ENCODE measurements at places on chromosomes 3 and 15. TPM values are rescaled to one million over a fixed set of nuclear protein-coding genes. Genes with fewer than 3 reads are reported as not detected.
A peak's percentile ranks its signal among the peaks of the same experiment; 100 is the strongest.

- H3K27me3 ChIP-seq = no peaks in the 10 kb centered on the region
- H3K27ac ChIP-seq = no peak overlapping the region
- no peaks in the 10 kb centered on the region for H3K4me1 ChIP-seq
- peak; percentile 77 for DNase-seq
- H3K4me3 ChIP-seq = no peak overlapping the region
Measured at GRCh38 chr3:127157171-127157828, 35.6 kb upstream of the PRR23E start.

DNA sequence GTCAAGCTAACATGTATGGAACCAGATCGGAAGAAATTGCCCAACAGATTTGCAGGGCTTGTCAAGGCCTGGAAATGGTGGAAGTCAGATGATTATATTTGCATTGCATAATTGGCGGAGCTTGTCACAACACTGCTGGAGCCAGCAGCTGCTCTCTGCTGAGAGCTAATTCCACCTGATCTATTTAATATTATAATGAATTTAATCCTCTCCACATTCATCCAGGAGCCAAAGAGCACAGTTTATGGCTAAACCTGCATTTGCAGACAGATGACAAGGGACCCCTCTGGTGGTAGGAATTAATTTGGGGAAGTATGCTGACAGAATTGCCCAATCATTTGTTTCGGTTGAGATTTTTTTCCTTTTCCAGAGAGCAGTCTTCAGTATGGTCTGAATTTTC, 730.2 kb downstream of the TUSC7 start:
- H3K27ac ChIP-seq = no peak overlapping the region
- H3K4me3 ChIP-seq = no peak overlapping the region
- no peaks in the 10 kb centered on the region for H3K4me1 ChIP-seq
- DNase-seq = peak; percentile 40
- H3K36me3 ChIP-seq = no peaks in the 10 kb centered on the region

- H3K36me3 ChIP-seq = no peaks in the 10 kb centered on the region
- no peak overlapping the region for H3K27ac ChIP-seq
- no peaks in the 10 kb centered on the region for H3K27me3 ChIP-seq
- DNase-seq = no peak
- no peaks in the 10 kb centered on the region for H3K4me1 ChIP-seq
Measured at GRCh38 chr3:70766301-70766700, 453.9 kb upstream of the MDFIC2 start.

DNA sequence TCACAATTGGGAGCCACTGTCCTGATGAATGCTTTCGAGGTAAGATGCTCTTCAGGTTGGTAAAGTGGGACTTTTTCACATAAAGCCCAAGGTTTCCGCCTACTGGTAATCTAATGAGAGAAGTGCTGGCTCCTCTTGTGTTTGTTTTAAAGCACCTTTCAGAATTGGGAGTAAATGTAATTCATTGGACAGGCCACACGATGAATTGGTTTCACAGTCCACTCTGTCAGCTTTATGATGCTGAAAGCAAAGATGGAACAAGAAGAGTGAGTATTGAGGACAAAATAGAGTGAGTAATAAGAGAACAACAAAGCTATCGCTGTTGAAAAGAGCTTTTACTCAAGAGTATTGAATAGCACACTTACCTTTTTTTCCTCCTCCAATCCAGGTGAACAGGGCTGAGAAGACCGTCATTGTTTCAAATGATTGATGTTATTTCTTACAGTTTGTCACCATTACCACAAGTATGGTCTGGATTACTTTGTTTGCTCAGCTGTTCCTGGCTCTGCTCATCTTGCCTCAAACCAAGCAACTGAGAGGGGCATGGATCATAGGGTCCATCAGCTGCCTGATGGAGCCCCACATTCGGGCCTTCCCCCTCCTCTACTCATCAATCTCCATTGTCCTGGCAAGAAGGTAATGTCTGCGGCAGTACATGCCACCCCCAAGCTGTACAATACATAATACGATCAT, 136.1 kb upstream of the CNTN4 start:
- DNase-seq = peak; percentile 54
- H3K4me3 ChIP-seq = no peak overlapping the region
- no peaks in the 10 kb centered on the region for H3K4me1 ChIP-seq
- H3K27me3 ChIP-seq = no peaks in the 10 kb centered on the region

DNA sequence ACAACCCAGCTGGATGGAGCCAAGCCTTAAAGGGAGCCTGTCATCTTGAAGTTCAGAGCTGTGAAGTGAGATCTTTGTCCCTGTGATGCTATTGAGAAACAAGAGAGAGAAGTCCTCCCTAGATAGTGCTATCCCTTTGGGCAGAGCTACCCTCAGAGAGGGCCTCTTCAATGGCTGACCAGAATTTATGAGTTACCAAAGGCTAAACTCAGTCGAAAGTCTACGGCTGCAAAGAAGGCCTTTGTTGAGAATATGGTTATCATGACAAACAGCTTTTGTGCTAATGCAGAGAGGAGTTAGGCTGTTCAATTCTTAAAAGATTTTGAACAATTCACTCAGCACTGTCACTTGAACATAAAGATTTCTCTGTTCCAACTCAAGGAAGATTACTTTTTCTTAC, 65.9 kb upstream of the C3orf80 start:
- no peak overlapping the region for H3K27ac ChIP-seq
- H3K4me3 ChIP-seq = no peak overlapping the region
- H3K27me3 ChIP-seq = no peaks in the 10 kb centered on the region
- H3K36me3 ChIP-seq = no peaks in the 10 kb centered on the region

DNA sequence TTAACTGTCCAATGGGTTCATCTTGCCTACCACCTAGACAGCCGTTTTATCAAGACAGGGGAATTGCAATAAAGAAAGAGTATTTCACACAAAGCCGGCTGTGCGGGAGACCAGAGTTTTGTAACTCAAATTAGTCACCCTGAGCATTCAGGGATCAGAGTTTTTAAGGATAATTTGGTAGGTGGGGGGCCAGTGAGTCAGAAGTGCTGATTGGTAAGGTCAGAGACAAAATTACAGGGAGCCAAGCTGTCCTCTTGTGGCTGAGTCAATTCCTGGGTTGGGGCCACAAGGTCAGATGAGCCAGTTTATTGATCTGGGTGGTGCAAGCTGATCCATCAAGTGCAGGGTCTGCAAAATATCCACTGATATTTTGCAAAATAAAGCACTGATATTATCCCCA, 29.9 kb upstream of the GPD1L start:
- DNase-seq = no peak
- H3K36me3 ChIP-seq = no peaks in the 10 kb centered on the region
- H3K4me3 ChIP-seq = peak overlapping the region; percentile 79

- DNase-seq = no peak
- H3K4me1 ChIP-seq = no peaks in the 10 kb centered on the region
- H3K4me3 ChIP-seq = no peak overlapping the region
- no peaks in the 10 kb centered on the region for H3K36me3 ChIP-seq
Measured at GRCh38 chr3:175001091-175001490, 142.0 kb downstream of the NAALADL2 start.

GRCh38 chr3:168034152-168034928, 61.4 kb downstream of the GOLIM4 start:
- H3K27me3 ChIP-seq = no peaks in the 10 kb centered on the region
- H3K4me3 ChIP-seq = no peak overlapping the region
- peaks cover 15% of the 10 kb centered on the region for H3K36me3 ChIP-seq
- DNase-seq = no peak
- H3K4me1 ChIP-seq = no peaks in the 10 kb centered on the region
- no peak overlapping the region for H3K27ac ChIP-seq

- DNase-seq = no peak
- no peaks in the 10 kb centered on the region for H3K27me3 ChIP-seq
- no peak overlapping the region for H3K27ac ChIP-seq
- H3K4me3 ChIP-seq = no peak overlapping the region
- H3K36me3 ChIP-seq = no peaks in the 10 kb centered on the region
Measured at GRCh38 chr3:12221663-12222062, 63.0 kb upstream of the TIMP4 start.

- no peak overlapping the region for H3K4me3 ChIP-seq
- no peak for DNase-seq
- H3K4me1 ChIP-seq = no peaks in the 10 kb centered on the region
- H3K27me3 ChIP-seq = no peaks in the 10 kb centered on the region
- H3K27ac ChIP-seq = no peak overlapping the region
- no peaks in the 10 kb centered on the region for H3K36me3 ChIP-seq
Measured at GRCh38 chr3:16670191-16670590, 65.0 kb upstream of the DAZL start.

DNA sequence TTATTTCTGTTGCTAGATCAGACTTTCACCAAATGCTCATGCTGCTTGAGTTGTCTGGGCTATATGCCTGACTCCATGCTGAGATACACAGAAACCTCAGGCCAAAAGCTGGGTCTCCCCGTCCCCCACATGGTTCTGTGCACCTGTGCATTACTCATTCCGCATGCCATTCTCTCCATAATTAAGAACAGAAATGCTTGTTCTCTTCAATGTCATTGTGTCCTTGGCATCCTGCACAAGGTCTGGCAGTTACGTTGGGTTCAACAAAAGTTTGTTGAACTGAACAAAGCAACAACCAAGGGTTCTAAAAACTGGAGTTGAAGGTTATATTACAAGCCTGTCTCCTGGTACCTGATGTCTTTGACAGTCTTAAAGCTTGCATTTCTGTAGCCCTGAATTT, 177.5 kb downstream of the FNDC3B start:
- no peak for DNase-seq
- H3K4me3 ChIP-seq = no peak overlapping the region
- peaks cover 7% of the 10 kb centered on the region for H3K4me1 ChIP-seq
- no peak overlapping the region for H3K27ac ChIP-seq
- H3K36me3 ChIP-seq = no peaks in the 10 kb centered on the region
- no peaks in the 10 kb centered on the region for H3K27me3 ChIP-seq

DNA sequence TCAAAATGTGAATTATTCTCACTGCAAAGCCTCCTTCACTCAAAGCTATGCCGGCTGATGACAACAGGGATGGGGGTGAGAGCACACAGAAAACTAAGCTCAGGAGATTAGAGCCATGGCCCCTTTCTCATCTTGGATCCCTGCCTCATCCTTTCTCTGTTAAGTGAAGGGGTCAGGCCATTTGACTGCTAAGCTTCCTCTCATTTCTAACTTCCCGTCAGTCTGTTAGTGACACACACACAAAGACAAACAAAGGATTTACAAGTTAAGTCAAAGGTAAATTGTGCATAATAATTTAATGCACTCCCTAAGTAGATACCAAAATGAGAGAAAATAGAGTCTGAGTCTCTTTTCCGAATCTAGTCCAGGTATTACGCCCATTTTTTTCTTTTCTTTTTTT, 1.2 kb downstream of the SS18L2 start:
- no peak overlapping the region for H3K4me3 ChIP-seq
- no peak overlapping the region for H3K27ac ChIP-seq
- H3K4me1 ChIP-seq = peaks cover 2% of the 10 kb centered on the region
- no peak for DNase-seq
- no peaks in the 10 kb centered on the region for H3K27me3 ChIP-seq

GRCh38 chr15:83062768-83063180, 4.3 kb downstream of the BTBD1 start:
- H3K36me3 ChIP-seq = no peaks in the 10 kb centered on the region
- H3K27me3 ChIP-seq = no peaks in the 10 kb centered on the region
- no peak overlapping the region for H3K27ac ChIP-seq
- no peak for DNase-seq

DNA sequence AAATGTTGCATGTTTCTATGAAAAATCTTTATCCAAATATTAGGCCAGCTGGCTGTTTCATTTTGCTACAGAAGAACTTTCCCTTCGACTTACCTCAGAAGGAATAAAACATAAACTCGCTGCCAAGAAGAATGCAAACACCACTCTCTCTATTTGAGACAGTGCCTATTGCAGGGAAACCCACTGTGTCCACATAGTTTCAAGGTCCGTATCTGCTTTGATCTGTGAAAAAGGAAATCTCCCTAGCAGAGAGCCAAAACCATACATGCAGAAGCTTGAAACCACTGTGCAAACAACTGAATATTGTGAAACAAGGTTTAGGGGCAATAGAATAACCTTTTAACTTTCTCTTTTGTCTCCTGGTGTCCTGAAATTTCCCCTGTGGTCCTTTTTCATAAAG, 35.0 kb upstream of the CAPN7 start:
- H3K27ac ChIP-seq = no peak overlapping the region
- H3K27me3 ChIP-seq = no peaks in the 10 kb centered on the region
- DNase-seq = no peak

GRCh38 chr3:86929046-86929445, 61.9 kb downstream of the VGLL3 start:
- H3K36me3 ChIP-seq = no peaks in the 10 kb centered on the region
- H3K4me1 ChIP-seq = no peaks in the 10 kb centered on the region
- H3K27ac ChIP-seq = no peak overlapping the region
- H3K4me3 ChIP-seq = no peak overlapping the region

DNA sequence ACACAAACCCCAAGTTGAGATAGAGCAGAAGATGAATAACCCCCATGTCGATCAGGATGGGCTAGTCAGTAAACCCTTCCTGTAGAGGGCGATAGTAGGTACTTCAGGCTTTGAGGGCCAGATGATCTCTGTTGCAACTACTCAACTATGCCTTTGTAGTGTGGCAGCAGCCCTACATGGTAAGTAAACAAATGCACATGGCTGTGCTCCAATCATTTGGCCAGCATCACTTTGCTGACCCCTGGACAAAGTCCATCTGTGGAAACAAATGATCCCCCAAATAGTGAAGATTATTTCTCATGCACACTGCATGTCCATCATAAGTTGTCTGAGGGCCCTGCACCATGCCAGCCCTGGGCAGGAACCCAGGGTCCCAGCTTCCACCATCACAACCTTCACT, 402.2 kb upstream of the PROK2 start:
- DNase-seq = no peak
- H3K27me3 ChIP-seq = no peaks in the 10 kb centered on the region
- H3K4me3 ChIP-seq = no peak overlapping the region
- H3K27ac ChIP-seq = no peak overlapping the region
- H3K4me1 ChIP-seq = no peaks in the 10 kb centered on the region

DNA sequence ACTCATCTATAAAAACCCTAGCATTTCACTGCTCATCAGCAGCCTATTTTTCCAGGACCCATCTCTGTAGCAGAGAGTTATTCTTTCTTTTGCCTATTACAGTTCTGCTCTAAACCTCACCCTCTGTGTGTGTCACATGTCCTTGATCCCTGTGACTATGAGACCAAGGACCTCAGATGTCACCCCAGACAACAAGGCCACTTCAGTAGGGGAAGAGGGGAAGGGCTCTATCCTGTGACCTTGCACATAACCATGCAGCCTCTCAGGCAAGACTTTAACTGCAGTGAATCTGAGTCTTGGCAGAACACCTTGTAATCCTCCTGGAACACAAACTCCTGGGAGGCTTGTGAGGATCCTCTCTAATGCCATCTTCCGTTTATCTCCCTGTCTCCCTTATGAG, 4.4 kb upstream of the ZNF589 start:
- no peaks in the 10 kb centered on the region for H3K27me3 ChIP-seq
- no peak overlapping the region for H3K4me3 ChIP-seq
- H3K36me3 ChIP-seq = no peaks in the 10 kb centered on the region

DNA sequence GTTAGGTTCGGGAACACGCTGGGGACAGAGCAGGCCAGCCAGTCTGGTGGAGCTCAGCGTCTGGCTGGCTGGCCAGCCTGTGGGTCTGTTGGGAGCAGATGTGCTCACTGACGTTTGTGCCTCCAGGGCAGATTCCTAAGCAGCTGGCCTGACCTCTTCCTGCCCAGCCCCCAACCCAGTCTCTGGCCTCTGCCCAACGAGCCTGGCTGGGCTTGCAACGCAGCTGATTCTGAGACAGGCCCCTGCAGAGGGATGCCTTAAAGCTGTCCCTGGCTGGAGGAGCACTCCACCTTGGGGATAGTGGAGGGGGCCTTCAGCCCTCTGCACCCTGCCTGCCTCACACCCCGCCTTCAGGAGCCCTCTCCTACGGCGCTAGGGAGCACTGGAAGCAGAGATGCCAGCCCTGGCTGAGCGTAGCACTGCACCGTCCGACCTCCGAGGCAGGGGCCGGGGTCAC, 46.0 kb downstream of the KLF13 start:
- no peak overlapping the region for H3K4me3 ChIP-seq
- no peaks in the 10 kb centered on the region for H3K27me3 ChIP-seq
- H3K4me1 ChIP-seq = peaks cover 47% of the 10 kb centered on the region
- H3K36me3 ChIP-seq = peaks cover 12% of the 10 kb centered on the region
- DNase-seq = no peak

Gene FBXO40
- total RNA-seq = not detected

Gene KIF15
- 0.72 TPM for total RNA-seq

Gene CELSR3
- 2.0 TPM for total RNA-seq

Gene OXTR
- total RNA-seq = 1.2 TPM
